ENCODE measurements at places on chromosomes 7 and 10.

DNA sequence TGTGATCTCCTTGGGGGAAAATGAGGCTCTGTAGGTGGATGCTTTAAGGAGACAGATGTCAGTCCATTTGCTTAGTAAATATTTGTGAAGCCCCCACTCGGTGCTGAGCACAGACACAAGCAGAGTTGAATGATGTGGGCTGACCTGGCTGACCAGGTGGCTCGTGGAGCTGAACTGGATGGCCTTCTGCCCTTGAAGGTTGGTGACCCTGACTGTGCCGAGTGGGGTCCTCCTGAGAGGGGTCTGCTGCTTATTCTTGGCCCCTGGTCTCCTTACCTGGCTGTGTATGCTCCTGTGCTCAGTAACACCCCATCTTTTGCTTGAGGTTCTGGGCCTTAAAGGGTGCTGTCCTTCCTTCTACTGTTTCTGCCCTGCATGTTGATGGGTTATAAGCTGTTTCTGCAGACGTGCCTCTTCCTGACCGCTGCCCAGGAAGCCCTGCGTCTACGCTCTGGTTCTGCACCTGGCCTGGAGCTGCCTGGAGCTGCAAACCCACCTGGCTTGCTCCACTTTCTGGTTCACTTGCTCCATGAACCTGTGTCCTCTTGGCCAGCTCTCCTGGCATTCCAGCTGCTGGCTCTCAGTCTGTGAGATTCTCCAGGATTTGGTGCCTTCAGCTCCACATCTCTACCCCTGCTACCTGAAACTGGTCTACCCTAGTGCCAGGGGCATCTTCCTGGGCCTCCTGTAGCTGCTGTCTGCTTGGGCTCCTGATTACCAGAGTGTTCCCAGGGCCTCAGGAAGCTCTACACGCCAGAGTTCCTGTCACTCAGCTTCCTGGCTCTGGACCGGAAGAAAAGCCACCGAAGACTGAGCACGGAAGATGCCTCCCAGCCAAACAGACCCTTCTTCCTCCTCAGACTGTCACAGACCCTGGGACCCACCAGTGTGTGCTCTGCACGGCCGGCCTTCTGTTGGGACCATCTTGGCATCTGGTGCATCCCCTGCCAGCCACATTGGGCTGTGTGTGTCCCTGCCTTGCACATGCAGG is 76.5 kb downstream of the ADCY1 start:
- no peak for DNase-seq

DNA sequence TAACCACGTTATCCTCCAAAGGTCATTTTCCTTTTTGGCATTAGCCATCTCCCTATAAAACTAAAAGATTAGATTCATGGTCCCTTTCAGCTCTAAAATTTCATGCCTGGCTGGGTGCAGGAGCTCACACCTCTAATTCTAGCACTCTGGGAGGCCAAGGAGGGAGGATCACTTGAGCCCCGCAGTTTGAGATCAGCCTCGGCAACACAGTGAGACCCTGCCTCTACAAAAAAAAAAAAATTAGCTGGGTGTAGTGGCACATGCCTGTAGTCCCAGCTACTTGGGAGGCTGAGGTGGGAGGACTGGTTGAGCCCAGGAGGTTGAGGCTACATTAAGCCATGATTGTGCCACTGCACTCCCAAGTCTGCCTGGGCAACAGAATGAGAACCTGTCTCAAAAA is 57.0 kb downstream of the MALSU1 start:
- DNase-seq: no peak

- DNase-seq: no peak
Measured at GRCh38 chr7:1992554-1992953, 240.2 kb downstream of the MAD1L1 start.

DNA sequence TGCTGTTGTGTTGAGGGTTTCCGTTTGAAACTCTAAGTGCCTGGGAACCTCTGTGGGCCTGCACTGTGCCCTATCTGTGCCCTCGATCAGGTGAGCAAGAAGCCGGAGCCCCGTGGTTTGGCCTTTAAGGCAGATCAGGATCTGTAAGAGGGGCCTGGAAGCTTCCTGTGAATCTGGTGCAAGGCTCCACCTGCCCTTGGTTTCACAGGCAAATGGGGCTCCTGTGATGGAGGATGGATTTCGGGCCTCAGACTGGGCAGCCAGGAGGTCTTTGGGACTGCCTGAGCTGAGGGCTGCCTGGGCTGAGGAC is 21.6 kb downstream of the SCART1 start:
- DNase-seq: no peak

GRCh38 chr10:132654708-132655661 is 117.4 kb downstream of the INPP5A start:
- peak; percentile 15 for DNase-seq

- no peak for DNase-seq
Measured at GRCh38 chr7:137001041-137001440, 132.6 kb downstream of the CHRM2 start.

DNA sequence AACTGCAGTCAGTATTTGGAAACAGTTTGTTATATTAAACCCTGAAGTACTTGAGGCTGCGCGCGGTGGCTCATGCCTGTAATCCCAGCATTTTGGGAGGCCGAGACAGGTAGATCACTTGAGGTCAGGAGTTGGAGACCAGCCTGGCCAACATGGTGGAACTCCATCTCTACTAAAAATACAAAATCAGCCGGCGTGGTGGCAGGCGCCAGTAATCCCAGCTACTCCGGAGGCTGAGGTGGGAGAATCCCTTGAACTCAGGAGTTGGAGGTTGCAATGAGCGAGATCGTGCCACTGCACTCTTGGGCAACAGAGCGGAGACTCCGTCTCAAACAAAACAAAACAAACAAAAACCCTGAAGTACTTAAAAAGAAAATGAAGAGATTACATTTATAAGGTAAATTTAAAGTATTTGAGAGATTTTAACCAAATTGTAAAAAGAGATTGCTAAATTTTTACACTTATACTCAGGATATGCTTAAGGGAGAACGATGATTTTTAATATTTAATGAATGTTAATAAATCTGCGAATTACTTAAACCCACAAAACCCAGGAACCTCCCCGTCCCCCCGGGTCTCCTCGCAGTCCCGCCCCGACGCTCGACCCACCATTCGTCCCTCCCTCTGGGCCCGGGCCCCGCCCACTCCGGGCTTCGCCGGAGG is 425 bp upstream of the MTG1 start:
- DNase-seq: no peak

- DNase-seq: no peak
Measured at GRCh38 chr10:49749556-49750491, 12.3 kb downstream of the OGDHL start.

GRCh38 chr10:97367126-97367649 is 32.7 kb upstream of the FRAT2 start:
- DNase-seq: no peak

DNA sequence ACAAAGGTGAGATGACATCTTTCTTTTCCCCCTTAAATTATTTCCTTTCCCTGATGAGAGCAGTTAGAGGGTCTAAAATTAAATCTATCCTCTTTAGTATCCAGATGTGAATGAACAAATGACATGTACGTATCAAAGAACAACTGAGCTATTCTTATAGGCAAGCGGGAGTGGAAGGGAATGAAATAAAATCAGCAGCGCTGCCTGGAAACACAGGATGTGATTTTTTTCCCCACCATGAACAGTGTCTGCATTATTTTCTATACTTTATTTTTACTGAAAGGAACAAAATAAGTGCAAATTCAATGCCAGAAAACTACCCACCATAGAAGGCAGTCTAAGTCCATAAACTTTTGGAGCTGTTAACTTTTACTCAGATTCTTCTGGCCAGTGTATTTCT is 40.6 kb downstream of the SLC26A4 start:
- no peak for DNase-seq

DNA sequence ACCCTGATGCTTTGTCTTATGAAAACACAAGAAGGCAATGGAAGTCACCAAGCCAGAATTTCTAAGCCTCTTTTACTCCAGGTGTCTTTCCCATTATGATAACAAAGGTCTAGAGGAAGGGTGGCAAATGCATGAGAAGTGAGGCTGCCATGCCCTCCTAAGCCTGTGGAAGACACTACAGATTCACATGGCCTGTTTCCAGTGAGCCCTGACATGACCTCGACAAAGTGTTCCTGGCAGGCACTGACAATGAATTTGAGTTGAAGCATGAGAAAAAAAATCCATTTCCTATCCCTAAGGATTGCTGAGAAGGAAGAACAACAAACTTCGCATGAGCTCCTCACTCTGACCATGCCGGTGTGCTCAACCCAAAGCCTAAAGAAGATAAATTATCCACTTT is 268.0 kb downstream of the HTR7 start:
- DNase-seq: no peak

DNA sequence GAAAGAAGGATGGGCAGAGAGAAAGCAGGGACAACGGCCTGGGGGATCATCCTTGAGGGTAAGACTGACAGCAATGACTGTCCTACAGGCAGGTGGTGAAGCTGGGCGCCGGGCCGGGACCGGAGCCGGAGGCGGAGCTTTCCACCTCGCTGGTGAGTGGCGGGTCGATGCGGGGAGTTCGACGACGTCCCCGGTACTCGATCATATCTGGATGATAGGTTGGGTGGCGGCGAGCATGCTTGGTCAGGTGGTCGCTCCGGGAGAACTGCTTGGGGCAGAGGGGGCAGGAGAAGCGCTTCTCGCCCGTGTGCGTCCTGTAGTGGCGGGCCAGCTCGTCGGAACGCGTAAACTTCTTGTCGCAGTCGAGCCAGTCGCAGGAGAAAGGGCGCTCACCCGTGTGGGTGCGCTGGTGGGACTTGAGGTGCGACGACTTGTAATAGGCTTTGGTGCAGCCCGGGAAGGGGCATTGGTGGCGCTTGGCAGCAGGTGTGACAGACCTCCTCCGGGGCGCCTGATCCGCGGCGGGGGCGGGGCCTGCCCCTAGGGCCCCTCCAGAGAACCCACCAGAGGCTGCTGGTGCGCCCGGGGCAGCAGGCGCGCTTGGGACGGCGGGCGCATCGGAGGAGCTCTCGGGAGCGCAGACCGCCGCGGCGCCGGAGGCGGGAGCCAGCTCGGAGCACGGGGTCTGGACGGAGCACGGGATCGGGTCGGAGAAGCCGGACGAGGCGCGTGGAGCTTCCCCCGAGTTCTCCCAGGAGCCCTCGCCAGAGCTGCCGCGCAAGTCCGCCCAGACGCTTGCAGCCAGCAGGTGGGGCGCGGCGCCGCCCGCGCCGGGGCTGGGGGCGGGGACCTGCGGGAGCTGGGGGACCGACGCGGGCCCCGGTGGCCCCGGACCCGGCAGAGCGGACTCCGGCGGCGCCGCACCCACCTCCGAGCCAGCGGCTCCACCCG is 752 bp downstream of the KLF14 start:
- no peak for DNase-seq

- DNase-seq: no peak
Measured at GRCh38 chr7:3436746-3437145, 135.7 kb downstream of the SDK1 start.

All from inflammatory macrophage treated with lipopolysaccharide for 1 hour (primary cell).